D341Med (cell line): ENCODE measurements at places on chromosomes 7 and 10.
A peak's percentile ranks its signal among the peaks of the same experiment; 100 is the strongest.

DNA sequence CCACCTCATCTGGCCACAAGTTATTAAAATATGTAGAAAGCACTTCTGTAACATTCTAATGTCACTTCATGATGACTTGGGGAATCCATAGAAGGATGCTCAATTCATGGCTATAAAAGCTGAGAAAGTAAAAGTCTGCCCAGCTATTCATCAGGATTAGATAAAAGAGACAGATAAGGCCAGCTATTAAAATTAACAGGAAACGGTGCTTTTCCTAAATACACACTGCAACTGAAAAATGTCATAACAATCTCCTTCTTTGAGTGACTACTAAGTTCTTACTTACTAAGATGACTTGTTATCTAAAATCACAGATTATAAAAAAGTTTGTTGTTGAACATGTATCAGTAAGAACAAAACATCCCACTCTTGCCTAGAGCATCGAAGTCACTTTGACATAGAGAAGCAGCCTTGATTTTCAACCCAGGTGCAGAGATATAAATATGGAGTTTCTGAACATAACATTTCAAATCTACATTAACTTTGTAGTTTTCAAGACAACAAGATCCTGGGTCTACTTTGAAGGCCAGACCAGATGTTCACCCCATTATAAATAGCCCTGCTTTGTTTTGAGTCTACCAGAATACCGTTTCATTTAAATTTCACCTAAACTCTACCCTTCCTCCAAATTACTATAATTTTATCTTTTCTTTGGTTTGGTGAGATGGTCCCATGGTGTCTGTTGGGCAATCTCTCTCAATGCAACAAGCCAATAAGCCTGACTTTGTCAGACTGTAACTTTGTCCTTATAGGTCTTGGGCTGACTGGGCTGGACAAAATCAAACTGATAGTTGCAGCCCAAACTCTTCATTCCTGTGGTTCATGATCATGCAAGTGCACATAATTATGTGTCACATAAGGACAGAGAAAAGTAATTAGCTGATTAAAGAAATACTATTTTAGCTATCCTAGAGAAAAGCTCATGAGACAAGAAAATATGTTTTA lies 24.0 kb downstream of the HYCC1 start:
- DNase-seq = no peak

GRCh38 chr10:100889546-100889945 lies 23.2 kb upstream of the SLF2 start:
- DNase-seq = no peak

GRCh38 chr7:98922392-98923187 lies 44.3 kb downstream of the TRRAP start:
- no peak for DNase-seq

DNA sequence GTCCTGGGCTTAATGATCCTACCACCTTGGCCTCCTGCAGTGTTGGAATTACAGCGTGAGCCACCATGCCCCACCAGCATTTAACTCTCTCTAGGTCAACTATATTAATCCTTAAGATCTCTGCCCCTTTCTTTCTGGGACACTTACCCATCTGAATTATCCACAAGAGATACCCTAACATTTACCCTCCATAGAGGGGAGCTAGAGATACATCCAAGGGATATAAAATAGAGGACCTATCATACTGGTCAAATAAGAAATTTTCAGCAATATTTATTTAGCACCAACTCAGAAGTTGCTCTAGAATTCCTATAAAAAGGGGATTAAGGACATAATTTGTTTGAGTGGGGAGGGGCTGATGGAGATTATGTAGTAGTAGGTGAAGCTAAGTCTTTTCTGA lies 96.5 kb downstream of the OTUD1 start:
- no peak for DNase-seq

- DNase-seq = peak; percentile 23
These were observed 843 bp upstream of the PLPP4 start for GRCh38 chr10:120456143-120456625.

DNA sequence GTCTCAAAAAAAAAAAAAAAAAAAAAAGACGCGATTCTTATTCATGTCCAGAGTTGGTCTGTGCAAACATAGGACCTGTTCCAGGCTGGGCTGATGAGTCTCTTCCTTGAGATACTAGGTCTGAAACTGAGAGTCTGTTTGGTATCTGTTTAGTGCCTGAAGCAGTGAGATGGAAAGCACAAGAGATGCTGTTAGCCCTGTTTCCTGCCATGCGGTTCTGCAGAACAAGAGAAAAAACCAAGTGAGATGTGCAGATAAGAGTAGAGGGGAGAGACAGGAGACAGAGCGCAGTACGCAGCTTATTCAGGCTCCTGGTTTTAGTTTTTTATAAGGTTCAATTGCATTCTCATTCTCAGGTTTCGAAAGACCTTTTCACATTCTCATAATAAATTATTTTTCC lies 85.8 kb upstream of the PRKCQ start:
- no peak for DNase-seq

DNA sequence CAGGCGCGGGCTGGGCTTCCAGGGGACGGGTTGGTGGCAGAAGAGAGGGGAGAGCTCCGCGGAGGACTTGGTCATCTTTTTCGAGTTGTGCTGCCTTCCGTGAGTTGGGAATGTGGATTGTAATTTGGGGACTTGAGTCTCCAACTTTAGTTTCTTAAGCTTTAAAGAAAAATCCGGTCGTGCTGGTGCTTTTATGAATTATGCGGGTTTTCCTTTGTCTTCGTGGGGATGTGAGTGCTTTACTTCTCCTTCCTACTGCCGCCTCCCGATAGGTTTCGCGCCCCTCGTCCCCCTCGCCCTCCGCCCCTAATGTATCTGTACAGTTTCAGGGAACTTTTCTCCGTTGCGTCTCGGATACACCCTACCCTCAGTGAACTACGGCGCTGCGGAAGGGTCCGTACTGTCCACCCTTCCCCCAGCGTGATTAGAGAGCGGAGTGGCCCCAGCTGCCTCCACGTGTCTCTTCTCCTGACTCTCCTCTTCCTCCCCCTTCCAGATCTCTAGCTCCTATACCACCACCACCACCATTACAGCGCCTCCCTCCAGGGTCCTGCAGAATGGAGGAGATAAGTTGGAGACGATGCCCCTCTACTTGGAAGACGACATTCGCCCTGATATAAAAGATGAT lies 649 bp downstream of the SCD start:
- DNase-seq = no peak

DNA sequence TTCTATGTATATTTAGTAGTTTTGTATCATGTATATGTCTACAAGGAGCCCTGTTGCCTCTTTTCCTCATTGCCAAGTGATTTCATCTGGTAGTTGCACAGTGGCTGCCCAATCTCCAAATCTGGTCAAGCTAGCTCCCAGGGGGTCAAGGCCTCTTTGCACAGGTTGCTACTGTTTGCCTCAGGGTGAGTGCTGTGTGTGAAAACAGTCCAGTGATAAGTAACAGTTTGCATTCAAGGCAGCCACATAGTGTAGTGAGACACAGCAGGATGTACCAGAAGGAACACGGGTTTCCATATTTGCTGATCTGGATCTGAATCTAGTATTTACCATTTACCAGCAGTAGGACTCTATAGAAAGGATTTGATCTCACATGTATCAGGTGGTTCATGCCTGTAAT lies 13.3 kb upstream of the EPC1 start:
- DNase-seq = no peak

DNA sequence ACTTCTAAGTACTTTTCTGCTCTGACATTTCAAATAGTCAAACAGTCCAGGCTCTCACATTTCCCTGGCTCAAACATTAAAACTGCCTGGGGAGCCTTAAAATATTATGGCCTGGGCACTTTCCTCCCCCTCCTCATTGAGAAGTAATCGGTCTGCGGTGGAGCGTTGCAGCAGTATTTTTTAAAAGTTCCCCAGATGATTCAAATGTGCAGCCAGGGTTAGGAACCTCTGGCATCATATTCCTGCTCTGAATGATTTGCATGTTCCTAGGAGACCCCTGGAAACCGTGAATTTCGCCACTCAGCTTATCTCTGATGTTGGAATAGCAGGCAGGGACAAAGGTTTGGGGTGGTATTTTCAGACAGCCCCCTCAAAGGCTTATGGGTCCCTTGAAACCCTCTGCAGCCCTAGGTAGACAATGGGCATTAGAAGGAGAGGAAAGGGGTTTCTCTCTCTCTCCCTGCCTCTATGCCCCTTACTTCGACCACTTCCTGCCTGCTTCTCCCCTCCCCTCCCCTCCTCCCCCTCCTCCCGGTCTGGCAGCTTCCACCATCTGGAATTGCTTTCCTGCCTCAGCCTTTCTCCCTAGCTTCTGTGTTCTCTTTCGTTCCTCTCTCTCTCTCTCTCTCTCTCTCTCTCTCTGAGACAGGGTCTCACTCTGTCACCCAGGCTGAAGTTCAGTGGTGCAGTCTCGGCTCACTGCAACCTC lies 622.2 kb downstream of the GALNT17 start:
- DNase-seq = no peak

DNA sequence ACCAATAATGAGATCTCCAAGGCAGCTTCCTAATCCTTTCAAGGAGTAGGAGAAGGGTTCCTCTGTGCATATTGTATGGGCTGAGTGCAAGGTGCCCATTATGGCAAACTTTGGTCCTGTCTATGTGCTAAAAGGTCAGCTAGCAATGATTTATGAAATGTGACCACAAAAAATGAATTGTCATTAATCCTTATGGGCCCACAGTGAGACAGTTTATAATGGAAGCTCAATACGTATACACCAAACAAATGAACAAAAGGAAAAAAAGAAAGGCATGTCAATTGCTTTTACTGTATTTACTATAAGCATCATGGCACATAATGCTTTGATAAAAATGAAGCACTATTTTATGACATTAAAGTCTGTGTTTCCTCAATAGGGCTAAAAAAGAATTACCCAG lies 54.5 kb downstream of the ELAPOR2 start:
- DNase-seq = no peak

DNA sequence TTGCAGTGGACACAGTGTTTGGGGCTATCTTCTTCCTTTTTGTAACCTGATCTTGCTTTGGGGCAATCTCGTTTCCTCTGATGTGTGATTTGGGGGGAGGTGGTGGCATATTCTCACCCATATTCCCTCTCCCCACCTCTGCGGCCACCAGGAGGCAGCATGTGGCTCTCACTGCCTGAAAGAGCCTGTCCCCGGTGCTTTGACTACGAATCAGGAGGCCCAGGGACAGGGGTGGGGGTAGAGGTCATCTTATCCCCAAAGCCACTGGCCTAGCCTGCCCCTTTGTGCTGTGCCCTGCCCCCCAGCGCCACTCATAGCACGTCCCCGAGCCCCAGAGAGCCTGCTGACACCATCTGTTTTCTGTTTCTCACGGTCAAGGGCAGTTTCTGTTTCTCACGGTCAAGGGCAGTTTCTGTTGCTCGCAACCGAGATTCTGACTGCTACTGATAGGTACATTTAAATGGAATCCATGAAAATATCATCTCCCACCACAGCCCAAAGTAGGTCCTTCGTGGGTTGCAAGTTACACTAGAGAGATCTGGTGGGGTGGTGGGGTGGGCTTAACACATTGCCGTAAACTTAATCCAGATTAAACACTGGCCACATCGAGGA lies 28.2 kb downstream of the PHYH start:
- peak; percentile 55 for DNase-seq

DNA sequence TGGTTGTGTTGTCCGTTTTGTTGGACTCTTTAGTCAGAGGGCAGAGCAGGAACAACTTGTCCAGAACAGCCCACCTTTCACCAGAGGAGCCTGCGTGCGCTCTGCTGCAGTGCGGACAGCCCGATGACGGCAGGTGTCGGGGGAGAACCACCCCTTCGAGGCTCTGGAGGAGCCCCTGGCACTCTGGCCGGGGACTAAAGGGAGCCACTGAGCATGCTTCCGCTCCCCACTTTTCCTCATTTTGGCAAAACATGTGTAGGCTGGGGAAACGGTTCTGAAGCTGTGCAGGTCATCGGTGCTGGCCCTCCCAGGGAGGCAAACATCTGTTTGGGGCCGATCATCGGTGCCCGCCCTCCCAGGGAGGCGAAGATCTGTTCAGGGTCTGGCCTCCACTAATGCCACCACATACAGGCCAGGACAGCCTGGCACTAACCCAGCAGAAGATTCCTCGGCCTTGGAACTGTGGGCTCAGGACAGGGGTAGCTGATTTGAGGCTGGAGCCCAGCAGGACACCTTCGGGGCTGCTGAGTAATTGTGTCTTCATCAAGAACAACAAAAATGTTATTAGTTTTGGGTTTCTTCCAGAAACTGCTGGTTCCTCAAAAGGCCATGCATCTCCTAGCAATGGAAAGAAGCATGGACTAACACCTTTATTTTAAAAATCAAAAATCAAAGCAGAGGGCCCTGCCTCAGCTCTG lies 124.4 kb upstream of the TCERG1L start:
- no peak for DNase-seq

DNA sequence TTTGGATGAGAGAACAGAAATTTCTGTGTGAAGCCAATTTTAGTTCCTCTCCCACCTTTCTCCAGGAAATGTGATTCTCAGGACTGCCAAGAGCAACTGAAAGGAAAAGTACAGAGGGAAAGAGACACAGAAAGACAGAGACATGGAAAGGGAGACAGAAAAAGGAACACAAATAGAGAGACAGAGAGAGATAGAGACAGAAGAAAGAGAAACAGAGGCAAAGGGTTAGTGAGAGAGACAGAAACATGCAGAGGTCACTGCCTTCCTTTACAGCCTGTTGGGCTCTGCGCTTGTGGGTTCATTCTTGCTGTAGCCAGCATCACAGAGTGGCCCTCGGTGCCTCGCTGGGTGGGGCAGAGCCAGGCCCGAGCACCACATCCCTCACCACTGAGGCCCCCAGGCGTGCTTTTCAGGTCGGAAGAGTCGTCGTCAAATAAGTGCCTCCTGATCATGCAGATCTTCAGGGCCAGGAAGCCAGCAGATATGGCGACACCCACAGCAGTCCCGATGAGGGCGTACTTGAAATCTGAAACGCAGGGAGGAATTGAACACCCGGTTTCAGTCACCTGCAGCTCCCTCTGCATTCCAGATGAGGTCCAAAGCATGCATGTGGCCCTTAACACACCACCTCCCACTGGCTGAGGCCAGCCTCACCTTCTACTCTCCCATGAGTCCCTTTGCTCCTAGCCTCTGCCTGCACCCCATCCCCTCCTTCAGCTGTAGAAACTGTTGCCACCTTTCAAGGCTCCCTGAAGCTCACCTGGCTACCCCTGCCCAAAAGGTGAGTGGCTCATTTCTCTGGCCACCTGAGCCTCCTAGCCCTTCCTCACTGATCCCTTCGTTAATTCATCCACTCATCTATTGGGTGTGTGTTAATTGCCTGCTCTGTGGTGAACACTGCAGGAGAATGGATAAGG lies 21.4 kb downstream of the TMEM273 start:
- DNase-seq = no peak

- DNase-seq = no peak
These were observed 40.7 kb upstream of the GJD4 start for GRCh38 chr10:35564341-35564968.

GRCh38 chr7:151452680-151453325 lies 12.9 kb upstream of the CRYGN start:
- DNase-seq = no peak

- DNase-seq = no peak
These were observed 20.8 kb downstream of the KIFBP start for GRCh38 chr10:69009360-69009759.

GRCh38 chr7:32023376-32023775 lies 46.8 kb downstream of the PDE1C start:
- no peak for DNase-seq
